ENCODE measurements at places on chromosomes 16 and 17.

DNA sequence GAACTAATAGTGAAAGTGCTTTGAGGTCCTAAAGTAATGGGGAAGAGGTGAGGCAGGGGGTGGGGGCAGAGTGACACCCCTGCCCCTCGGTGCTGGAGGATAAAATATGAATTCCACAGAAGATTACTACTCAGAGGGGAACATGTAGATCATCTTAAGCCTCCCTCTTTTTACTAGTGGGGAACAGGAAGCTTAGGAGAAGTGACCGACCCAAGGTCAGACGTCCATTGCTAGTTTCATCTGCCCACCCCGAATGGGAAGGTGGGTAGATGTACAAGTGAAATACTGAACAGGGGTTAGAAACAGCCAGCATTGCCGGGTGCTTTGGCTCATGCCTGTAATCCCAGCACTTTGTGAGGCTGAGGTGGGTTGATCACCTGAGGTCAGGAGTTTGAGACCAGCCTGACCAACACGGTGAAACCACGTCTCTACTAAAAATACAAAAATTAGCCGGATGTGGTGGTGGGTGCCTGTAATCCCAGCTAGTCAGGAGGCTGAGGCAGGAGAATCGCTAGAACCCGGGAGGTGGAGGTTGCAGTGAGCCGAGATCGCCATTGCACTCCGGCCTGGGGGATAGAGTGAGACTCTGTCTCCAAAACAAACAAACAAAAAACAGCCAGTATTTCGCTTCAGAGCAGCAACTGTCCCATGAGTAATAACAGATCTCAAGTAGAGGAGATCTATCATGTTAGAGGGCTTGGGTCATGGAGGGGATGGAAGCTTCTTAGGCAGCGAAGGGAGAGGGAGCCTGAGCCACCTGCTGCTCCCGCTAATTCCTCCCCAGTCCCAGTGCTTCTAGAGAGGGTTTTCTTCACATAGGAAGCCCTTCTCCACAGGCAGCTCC, 1.2 kb upstream of the NR1D1 start:
- no peak for DNase-seq

- DNase-seq, result no peak
Observed at GRCh38 chr16:86824751-86825296, 246.5 kb downstream of the FOXL1 start.

DNA sequence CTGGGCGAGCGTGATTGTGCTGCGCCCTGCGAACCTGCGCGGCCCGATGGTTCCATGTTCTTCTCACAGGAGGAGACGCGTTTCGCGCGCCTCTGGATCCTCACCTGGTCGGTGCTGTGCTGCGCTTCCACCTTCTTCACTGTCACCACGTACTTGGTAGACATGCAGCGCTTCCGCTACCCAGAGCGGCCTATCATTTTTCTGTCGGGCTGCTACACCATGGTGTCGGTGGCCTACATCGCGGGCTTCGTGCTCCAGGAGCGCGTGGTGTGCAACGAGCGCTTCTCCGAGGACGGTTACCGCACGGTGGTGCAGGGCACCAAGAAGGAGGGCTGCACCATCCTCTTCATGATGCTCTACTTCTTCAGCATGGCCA, 1.0 kb downstream of the FZD2 start:
- DNase-seq, result no peak

GRCh38 chr16:25023556-25023955, 8.4 kb upstream of the ARHGAP17 start:
- no peak for DNase-seq

GRCh38 chr17:55833306-55833705, 82.5 kb downstream of the PCTP start:
- DNase-seq, result no peak

Data from CD4-positive, alpha-beta T cell (primary cell).